AG04449 (cell line): ENCODE measurements at places on chromosomes 13 and 19.

- DNase-seq, result no peak
These were observed 373.5 kb downstream of the MYO16 start for GRCh38 chr13:109002934-109003333.

DNA sequence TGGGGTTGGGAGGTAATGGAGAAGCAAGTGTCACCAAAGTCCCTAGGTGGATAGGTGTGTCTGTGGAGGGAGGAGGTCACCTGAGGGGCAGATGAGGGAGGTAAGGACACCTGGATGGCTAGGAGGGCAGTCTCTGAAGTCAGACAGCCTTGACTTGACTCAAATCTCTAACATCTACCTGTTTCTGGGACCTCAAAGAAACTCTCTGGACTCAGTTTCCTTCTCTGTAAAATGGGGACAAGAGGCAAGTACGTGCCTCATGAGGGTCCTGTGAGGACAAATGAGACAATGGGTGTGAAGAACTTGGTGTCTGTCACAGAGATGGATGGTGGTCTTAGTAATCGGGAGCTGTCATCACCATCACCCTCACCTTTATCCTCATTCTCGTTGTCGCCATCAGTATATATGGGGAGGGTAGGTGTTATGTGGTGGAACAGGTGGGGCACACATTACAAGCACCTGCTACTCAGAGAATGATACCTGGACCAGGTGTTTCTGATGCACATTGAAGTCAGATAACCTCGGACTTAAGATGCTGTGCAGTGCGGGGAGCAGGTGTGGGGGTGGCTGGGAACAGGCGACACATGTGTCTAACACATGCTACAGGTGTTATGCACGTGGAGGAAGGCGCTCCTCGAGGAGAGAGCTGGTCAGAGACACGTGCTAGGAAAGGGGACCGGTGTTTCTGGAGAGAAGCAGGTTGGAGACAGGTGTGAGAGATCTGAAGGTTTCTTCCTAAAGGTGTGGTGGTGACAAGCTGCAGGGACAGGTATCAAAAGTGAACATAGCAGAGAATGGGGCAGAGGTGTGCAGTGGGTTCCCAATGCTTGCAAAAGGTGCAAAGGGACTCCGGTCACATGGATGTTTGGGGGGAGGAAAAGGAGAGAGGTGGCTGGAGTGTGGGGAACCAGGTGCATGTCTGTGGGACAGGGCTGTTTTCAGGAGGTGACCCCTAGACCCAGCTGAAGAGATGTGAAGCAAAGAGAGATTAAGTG, 3.8 kb downstream of the ERFL start:
- DNase-seq, result no peak

DNA sequence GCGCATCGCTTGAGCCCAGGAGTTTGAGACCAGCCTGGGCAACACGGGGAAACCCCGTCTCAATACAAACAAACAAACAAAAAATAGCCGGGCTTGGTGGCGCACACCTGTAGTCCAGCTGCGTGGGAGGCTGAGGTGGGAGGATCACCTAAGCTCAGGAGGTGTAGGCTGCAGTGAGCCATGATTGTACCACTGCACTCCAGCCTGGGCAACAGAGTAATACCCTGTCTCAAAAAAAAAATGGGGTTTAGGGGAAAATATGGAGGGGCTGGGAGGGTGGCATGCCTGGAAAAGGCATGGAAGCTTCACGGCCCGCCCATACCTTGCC, 1.9 kb upstream of the ISYNA1 start:
- DNase-seq, result no peak

GRCh38 chr13:100584896-100585295, 3.7 kb downstream of the GGACT start:
- no peak for DNase-seq

DNA sequence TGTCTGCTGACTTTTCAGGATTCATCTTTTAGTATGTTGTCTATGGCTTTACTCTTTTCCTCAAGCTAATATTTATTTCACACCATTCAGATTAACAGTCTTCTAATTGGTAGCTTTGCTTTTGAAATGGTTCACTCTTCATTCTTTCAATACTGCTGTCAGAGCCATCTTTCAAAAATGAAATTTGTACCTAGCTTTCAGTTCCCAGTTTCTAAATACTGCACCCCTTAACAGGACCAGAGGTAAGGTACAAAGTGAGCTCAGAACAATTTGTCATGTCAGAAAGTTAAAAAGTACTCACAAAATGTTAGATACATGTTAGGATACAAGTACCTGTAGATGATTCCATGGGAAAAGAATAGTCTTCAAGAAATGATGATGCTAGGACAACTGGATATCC, 83.0 kb downstream of the FNDC3A start:
- no peak for DNase-seq

DNA sequence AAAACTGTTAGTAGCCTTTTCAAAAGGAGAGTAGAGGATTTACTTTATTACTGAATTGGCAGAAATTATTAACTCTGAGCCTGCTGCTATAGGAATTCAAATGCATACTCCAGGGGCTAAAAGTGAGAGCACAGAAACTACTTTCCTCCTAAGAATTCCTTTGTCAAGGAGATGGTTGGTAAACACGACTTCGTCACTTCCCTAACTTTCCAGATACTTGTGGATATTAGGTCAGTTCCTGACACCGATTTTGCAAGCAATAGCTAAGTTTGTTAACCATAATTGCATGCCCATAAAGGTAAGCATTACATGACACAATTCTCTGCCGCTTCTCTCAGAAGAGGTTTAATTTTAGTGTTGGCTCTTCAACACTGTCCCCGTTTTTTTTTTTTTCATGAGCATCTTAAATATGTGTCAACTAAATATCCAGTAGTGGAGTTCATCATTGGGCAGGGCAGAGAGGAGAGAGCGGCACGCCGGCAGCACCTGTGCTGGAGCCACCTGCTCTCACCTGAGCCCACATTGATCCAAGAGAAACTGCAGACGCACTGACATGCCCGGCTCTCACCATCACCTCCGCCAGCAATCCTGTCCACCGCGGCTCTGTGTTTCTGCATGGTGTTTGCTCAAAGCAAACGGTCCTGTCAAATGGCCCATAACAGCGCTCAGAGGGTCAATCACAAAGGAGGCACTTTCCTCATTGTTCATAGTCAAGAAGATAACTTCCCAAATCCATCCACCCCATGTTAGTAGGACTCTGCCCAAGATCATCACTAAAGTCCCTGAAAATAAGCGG, 2.6 kb downstream of the MED26 start:
- DNase-seq, result no peak

GRCh38 chr19:55855160-55855559, 18.8 kb downstream of the NLRP4 start:
- DNase-seq, result no peak

DNA sequence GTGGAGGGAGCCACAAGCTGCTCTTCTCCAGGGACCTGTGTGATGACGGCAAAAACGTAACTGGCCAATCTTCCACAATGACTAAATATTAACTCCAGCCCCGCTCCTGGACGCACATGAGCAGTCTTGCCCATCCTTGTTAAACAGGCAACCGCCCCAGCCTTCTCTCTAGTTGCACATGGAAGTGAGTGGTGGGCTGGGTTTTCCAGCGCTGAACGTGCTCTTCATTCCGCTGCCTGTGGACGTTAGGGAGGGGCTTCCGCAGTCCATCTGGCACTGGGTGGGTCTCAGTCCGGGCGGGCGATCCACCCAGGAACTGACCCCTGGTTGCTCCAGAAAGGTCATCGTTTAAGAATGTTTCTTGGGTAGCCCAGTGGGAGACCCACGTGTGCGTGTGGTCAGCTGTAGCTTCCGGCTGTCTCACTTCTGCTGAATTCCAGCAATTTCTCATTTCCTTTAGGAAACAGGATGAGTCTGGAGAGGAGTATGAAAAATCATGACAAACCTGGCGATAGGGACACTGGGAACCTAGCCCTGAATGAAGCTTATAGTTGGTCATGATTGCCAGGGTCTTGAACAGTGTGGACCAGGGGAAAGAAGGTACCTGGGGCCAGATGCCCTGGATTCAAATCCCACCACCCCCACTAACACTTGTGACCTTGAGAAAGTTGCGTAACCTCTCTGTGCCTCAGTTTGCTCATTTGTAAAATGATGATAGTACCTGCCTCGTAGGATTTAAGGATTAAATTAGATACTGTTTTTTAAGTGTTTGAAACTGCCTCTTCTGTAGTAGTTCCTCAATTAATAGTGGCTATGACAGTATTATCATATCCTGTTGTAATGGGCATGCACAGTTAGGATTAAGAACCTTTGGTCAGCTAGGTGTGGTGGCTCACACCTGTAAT, 92.6 kb downstream of the SIPA1L3 start:
- peak; percentile 93 for DNase-seq

DNA sequence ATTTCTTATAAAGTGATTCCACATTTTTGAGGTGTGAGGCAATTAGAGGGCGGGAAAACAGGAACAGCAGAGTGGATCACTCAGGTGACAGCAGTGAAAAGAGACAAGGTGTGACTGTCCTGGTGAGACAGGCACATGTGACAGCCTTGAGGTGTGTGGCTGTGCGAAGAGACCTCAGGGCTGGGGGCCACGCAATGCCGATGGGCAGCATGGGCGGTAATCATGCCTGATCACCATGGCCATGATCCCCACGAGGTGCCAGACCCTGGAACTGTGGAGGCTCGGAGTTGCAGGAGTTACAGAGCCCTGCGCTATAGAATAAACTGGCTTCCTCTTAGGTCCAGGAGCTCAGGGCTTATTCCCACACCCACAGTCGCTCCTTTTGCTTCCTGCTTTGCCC, 2.0 kb downstream of the SPACA6 start:
- DNase-seq, result no peak

GRCh38 chr19:33055718-33056117, 9.0 kb downstream of the RHPN2 start:
- no peak for DNase-seq

DNA sequence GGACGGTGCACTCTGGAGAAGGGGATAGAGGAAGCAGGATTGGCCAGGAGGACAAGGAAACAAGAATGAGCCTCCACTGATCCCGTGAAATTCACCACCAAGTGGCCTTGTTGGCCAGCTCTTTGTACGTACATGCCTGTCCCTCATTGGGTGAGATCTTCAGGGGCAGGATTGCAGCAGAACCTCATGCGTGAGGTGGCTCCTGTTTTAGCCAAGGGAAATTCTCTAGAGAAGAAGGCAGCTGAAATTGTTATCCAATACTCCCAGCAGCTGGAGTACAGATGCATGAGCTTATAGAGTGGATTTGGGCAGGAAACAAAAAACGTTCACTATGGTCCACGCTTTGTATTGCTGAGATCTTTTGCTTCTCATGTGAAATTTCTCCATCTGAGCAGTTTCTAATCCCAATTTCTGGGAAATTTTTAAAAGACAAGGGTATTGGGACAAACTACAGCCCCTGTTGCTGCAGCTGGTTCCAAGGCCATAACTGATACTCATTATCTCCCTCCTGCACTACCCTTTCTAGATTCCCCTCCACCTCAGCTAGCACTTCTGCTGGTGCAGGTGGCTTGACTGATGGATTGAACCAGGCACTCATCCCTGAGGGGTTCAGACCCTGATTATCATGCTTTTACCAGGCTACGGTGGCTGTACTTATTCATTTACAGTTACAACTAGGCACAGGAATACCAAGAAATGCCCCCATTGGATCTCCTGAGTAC, 3.9 kb upstream of the RNF6 start:
- no peak for DNase-seq

- DNase-seq, result peak; percentile 71
These were observed 94.7 kb upstream of the RAP2A start for GRCh38 chr13:97339019-97339987.

DNA sequence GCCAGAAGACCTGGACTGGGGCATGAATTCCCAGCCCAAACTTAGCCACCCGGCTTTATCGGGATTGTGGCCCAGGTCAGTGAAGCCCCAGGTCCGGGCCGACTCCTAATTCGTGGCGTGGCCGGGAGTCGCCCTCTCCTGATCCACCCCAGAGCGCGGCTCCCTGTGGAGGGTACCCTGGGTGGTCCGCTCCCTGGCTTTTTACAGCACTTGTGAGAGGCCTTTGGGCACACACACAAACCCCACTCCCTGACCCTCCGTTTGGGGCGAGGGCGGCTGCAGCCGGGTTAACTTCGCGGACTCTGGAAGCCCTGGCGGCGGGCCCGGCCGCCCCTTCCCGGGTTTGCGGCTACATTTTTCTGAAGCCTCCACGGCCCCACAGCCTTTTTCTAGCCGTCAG, 56.4 kb downstream of the ZNF568 start:
- no peak for DNase-seq

DNA sequence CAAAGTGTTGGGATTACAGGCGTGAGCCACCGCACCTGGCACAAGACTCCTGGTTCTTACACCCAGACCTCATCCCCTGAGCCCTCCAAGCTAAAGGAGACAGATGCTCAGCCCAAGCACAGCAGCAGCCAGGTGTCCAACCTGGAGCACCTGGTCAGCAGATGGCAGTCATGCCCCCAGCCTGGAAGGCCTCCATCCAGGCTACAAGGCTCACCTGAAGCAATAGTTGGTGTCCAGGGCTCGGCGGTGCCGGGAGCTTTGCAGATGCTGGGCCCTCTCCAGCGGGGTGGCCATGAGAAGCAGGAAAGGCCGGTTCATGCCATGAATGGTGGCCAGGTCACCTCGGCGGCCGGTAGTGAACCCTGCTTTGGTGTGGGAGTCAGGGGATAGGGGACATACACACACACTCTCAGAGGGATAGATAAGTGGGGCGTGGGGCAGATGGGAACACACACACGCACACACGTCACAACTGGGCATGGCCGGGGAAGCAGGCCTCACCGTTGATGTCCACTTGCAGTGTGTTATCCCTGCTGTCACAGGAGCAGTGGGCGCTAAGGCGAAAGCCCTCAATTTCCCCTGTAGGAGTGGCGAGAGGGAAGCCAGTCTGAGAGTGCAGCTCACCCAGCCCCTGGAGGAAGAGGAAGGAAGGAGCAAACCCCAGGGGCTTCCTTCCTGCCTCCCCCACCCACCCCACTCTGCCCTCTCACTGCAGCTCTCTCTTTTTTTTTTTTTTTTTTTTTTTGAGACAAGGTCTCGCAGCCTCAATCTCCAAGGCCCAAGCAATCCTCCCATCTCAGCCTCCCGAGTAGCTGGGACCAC, 11.8 kb downstream of the TGFB1 start:
- no peak for DNase-seq

DNA sequence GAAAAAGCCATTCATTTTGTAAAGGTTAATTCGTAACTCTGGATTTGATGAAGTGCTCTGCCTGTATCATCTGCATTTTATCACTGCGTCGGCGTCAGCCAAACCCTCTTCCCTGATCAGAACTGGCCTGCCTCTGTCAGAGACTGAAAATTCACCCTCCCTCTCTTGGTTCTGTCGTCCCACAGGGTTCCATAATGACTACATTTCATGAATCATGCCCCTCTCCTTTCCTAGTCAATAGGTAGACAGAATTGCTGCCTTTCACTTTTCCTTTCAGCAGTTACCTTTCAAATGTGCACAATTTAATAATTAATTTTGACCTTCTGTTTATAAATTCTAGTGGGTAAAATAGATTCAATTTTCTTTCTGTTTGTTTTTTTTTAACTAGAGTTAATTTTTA, 423.4 kb downstream of the RFC3 start:
- no peak for DNase-seq

- no peak for DNase-seq
These were observed 28.3 kb downstream of the CEBPG start for GRCh38 chr19:33401683-33402420.
